Cerebellar cortex (tissue), 1 donor: ENCODE measurements at places on chromosomes 11 and 22.

DNA sequence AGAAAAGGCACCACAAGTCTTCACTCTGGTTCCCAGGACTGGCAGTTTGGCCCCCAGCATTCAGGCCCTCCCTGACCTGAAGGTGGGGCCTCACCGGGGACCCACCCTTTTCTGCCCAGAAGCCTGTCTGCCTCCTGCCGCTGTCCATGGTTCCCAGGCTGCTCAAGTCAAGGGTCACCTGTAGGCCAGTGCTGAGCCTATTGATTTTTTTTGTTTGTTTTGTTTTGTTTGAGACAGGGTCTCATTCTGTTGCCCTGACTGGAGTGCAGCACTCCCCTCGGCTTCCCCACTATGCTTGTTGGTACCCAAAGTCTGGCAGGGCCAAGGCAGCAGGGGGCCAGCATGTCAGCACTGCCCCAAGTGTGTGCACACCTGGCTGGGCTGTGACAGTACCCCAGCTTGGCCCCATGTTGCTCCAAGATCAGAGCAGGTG lies 11.0 kb upstream of the MED17 start:
- DNase-seq, result no peak

- DNase-seq, result no peak
Observed at GRCh38 chr11:122572592-122572991, 82.9 kb upstream of the UBASH3B start.

- DNase-seq, result no peak
Observed at GRCh38 chr22:17496841-17497240, 66.5 kb upstream of the SLC25A18 start.

- no peak for DNase-seq
Observed at GRCh38 chr11:119352857-119353260, 6.4 kb upstream of the MFRP start.

DNA sequence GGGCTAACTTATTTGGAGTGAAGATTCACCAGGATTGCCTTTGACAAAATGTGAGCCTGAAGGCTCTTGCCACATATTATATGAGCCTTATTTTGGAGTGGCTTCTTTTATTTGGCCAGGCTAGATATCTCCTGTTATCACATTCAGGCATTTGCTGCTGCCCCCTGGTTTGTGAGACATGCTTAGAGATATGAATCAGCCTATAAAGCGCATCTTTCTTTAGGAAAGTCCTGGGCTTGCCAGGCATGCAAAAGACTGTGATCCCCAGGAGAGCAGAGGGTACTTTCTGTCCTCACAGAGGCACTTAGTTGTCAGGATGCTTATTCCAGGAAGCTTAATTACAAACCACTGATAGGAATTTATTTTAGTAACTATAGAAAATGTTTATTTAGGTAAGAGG lies 333.3 kb downstream of the FAT3 start:
- DNase-seq, result no peak

GRCh38 chr11:76007166-76007565 lies 192.2 kb downstream of the UVRAG start:
- DNase-seq, result no peak

GRCh38 chr11:75133976-75134375 lies 16.9 kb upstream of the SLCO2B1 start:
- no peak for DNase-seq

DNA sequence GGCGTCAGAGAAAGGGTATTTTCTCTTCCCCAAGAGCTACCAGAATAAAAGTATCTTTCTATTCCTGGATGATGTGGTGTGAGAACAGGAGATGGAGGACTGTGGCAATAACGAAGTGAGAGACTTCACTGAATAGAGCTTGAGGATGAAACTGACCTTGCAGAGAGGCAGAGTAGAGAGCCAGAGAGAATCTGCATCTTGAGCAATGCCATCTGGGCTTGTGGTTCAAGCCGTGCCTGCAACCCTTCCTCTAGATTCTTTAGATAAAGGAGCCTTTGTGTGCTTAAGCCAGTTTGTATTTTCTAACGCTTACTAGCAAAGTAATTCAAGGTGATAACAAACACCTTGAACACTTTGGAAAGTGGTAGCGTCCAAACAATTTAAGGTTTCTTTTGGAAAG lies 2.2 kb downstream of the ME3 start:
- DNase-seq, result peak; percentile 49

- DNase-seq, result no peak
Observed at GRCh38 chr11:94132152-94132558, 3.5 kb downstream of the PANX1 start.

DNA sequence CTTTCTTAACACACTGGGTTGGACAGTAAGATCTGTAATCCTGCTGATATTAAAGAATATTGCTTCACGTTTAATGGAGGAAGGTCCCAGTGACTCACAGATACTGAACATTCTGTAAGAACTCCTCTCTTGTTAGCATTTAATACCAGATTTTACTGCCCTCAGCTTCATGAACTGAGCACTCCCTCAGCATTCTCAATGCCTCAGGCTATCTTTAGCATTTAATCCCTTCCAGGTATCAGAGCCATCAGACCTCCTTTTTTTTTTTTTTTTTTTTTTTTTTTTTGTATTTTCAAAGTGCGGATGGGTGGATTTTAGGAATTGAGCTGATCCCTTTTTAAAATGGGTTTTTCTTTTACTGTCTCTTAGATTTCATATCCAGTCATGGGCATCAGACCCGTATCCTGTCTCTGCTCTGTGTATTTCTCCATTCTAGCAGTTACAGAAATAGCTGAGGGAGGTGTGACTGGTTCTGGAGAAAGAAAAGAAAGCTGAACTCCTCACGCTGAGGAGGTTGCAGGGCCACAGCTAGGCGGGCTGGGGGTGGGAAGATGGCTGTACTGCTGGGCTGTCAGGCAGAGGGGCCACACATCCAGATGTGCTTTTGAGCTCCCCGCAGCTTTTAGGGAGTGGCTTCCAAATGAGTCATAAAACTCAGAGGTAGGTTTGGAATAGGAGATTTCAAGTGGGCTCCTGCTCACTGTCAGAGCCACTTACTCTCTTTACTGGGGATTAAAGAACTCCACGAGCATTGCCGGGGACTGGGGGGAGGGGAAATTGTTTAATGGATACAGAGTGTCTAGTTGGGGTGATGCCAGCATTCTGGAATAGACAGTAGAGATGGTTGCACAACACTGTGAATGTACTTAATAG lies 97.0 kb downstream of the SYT9 start:
- DNase-seq, result peak; percentile 84

- no peak for DNase-seq
Observed at GRCh38 chr11:69422645-69423044, 58.8 kb upstream of the LINC01488 start.

- no peak for DNase-seq
Observed at GRCh38 chr22:28424427-28425080, 255.1 kb downstream of the TTC28 start.

DNA sequence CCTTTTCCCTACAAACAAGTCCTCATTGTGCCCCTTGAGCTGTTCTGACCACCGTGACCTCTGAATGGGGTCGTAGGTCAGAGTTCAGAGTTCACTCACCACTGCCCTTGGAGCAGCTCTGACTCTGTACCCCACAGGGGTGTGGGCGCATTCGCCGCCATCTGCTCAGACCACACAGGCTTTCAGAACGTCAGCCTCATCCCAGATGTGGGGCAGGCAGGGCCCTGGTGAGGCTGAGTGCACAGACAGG lies 14.8 kb upstream of the MUC5B start:
- no peak for DNase-seq

- no peak for DNase-seq
Observed at GRCh38 chr11:16278979-16279378, 77.4 kb downstream of the SOX6 start.

- DNase-seq, result peak; percentile 82
Observed at GRCh38 chr22:43185860-43186261, 1.1 kb downstream of the TTLL12 start.

DNA sequence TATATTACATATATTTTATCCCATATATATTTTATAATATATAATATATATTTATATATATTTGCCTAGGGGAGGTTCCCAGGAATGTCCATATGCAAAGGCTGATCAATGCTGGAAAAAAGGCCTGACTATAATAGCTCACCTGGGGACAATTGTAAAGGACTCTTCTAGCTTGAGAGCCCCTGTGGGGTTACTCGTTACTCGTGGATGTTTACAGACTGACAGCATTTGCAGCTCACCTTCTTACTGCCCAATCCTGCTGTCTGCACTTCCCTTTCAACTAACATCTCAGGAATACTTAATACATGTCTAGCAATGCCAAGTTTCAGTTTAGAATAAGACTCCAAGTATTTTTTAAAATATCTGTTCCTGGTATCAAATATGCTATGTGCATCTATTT lies 1365.4 kb upstream of the RAG2 start:
- DNase-seq, result no peak

- no peak for DNase-seq
Observed at GRCh38 chr22:44391015-44391414, 78.3 kb upstream of the SHISAL1 start.

DNA sequence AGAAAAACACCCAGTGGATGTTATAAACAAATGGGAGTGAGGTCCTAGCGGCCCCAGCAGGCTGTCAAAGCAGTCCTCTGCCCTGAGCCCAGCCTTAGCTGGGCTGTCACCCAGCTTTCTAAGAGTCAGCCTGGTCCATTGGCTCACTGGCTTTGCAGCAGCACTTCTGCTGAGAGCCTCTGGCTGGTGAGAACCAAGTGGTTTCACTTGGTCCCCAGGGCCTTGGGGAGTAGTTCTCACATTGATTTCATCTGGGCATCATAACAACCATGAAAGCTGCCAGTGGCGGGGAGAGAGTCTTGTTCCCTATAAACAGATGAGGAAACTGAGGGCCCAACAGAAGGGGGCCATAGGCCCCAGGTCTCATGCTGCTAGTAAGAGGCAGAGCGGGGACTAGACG lies 11.4 kb downstream of the SEC14L6 start:
- no peak for DNase-seq

DNA sequence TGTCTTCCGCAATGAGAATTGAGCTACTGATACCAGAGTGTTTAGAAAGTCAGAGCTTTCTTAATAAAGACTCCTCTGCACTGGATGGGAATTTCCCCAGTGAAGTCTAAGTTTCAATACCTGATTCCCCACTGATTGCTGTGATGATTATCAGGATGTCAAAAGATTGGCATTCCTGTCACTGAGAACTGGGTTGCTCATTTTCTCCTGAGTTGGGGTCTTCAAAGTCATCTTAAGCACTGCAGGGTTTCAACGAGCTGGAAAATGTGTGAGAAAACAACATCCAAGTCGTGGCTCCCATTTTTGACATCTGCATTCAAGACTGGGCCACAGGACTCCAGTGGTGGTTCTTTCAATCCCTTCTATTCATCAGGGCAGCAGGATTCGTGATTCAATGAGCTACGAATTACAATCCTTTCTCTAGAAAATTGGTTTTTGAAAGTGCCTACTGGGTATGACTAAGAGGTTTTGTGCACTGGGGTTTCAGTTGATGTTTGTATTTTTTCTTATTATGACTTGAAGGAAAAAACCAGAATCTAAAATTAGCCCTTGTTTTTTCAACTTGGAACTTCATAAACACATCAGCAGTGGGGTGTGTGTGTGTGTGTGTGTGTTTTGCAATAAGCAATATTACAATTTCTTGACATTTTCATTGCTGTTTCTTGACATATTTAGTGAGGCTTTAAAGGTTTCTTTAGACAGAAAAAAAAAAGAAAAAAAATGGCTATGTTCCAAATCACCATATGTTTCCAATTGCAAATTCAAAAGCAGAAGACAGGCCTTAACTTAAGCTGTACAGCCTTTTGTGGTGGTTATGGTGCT lies 233.0 kb downstream of the FAM76B start:
- peak; percentile 5 for DNase-seq

DNA sequence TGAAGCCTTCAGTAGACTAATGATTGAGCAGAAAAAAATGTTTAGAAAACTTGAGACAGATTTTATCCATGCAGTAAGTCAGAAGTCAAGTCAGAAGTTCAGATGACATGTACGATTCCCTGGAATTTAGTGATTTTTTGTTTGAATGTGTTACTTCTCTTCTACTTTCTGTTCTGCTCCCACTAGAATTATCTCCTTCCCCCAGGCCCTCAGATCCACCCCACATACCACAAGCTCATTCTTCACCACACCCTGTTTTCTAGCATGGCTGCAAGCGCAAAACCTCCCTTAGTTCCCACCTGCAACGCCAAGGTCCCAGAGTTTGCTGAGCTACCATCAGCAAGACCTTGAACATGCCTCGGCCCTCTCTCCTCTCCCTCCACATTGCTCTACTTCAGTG lies 64.1 kb downstream of the KCNJ1 start:
- no peak for DNase-seq

GRCh38 chr11:30143098-30143705 lies 87.6 kb upstream of the FSHB start:
- peak; percentile 33 for DNase-seq

GRCh38 chr11:118870396-118871343 lies 13.0 kb upstream of the CXCR5 start:
- peak; percentile 53 for DNase-seq

DNA sequence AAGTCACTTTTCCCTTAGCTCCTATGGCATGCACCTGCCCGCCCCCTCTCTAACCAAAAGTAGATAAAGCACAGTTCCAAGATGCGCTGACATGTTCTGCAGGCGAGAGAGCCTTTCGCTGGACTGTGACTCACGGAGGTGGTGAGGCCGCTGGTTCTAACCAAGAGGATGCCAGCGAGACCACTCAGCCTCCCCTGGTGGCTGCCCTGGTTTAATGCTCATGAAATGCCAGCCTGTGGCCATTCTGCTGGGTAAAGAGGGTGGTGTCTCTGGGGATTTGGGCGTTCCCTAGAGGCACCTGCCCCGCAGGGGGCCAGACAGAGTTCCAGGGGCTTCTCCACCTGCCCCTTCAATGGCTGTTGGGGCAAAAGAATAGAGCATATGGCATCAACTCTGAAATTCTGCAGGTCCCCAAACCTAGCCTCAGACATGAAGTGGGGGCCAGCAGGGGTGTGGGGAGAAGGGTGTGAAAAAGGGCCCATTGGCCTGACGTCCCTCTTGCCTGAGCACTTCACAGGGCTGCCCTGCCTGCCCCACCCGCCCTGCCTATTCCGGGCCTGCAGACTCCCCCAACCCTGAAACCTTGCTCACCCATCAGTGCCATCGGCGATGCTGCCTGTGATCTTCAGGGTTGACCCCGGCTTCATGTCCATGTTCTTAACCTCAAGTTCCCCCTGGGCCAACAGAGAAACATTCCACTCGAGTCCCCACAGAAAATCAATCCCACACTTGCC lies 8.5 kb downstream of the LGALS2 start:
- no peak for DNase-seq
